ENCODE measurements at places on chromosomes 6 and 20.

GRCh38 chr6:88764081-88764480 is 199.3 kb downstream of the RNGTT start:
- H3K36me3 ChIP-seq: no peaks in the 10 kb centered on the region
- H3K27me3 ChIP-seq: no peaks in the 10 kb centered on the region
- H3K27ac ChIP-seq: no peak overlapping the region
- no peak overlapping the region for H3K4me3 ChIP-seq

- no peak overlapping the region for H3K27ac ChIP-seq
- no peaks in the 10 kb centered on the region for H3K27me3 ChIP-seq
- no peaks in the 10 kb centered on the region for H3K4me1 ChIP-seq
- DNase-seq: no peak
- no peaks in the 10 kb centered on the region for H3K36me3 ChIP-seq
These were observed 52.0 kb downstream of the NHLRC1 start for GRCh38 chr6:18070486-18070885.

DNA sequence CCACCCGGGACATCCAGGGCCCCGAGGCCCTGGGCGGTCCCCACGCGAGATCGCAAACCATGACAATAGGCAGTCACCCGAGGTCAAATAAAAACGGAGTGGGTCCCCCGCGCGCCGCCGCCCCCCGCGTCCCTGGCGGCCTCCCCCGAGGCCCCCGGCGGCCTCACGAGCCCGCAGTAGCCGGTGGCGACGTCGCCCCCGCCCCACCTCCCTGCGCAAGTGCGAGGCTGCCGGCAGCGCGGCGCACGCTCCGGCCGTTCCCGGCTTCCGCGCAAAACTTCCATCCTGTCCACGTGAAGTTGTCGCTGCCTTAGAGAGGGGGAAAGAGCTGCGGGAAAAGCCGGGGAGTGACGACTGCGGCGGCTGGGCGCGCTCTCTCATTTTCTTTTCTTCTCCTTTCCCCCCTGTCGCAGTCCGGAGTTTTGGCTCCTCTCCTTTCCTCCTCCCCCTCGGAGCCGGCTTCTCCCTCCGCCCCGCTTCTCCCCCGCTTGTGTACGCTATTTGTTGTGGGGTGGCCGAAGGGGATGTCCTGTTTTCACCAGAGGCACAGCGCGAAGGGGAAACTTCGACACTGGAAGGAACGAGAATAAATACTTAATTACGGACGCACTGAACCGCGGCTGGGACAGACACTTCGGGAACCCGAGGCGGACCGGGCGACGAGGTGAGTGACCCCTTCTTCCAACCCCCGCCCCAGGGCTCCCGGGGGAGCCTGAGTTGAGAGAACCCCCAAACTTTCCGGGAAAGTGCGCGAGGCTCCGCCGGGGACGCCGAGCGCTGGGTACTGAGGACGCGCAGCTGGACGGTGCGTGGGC is at the start of gene EYA4:
EYA4 (plus strand) TSS at position 272 of the 815 bp plus-strand sequence. CDS start 33,424 bp downstream, outside the sequence.
- H3K4me1 ChIP-seq: no peaks in the 10 kb centered on the region
- peak; percentile 45 for DNase-seq
- H3K27ac ChIP-seq: peak within 1 kb of the TSS; percentile 87
- no peaks in the 10 kb centered on the region for H3K27me3 ChIP-seq

DNA sequence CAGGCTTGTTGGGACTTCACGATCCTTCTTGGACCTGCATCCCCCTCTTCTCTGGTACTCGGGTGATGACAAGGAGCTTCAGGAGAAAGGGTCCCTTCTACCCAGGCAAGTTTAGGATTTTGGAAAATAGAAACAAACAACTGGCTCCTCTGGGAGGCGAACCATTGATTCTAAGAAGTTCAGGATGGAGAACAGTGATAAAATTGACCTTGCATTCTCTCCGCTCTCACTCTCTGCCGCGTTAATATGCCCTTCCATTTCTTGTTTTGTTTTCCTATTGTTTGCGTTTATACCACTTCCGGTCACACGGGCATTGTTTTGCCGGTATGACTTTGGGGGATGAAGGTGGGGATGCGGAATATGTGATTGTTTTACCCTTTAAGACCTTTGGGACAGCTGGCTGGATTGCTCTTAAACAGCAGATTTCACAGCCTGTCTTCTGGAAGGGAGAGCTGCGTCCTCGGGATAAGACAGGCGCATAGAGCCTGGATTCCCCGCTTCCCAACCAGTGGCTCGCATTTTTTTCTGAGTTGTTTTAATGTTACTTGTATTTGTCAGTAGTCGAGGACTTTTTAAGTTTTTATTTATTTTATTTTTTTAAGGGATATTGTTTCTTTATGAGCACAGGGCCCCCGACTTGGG is 144.3 kb upstream of the ZNF184 start:
- H3K4me1 ChIP-seq: no peaks in the 10 kb centered on the region
- no peaks in the 10 kb centered on the region for H3K27me3 ChIP-seq
- H3K27ac ChIP-seq: no peak overlapping the region
- no peak for DNase-seq
- H3K4me3 ChIP-seq: no peak overlapping the region

DNA sequence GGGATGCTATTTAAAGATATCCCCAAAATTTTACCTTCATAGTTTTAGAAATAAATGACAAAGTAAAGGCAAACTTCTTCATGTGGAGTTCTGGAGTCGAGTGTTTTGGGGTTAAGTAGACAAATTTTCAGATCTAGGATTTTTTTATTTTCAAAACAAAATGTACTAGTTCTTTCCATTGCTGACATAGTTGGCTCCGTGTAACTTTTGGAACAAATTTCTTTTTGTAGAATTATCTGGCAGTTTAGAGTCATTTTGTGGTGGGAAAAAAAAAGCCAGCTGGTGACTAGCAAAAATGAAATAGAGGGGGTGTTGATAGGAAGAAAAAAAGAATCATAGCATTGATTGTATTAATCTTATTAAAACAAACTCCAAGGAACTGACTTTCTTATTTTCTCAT is 131.6 kb upstream of the TCF21 start:
- H3K36me3 ChIP-seq: no peaks in the 10 kb centered on the region
- no peak overlapping the region for H3K4me3 ChIP-seq
- H3K27ac ChIP-seq: no peak overlapping the region
- no peaks in the 10 kb centered on the region for H3K4me1 ChIP-seq
- no peaks in the 10 kb centered on the region for H3K27me3 ChIP-seq

- no peaks in the 10 kb centered on the region for H3K4me1 ChIP-seq
- H3K27me3 ChIP-seq: no peaks in the 10 kb centered on the region
These were observed 41.2 kb upstream of the ASIP start for GRCh38 chr20:34200023-34200422.

DNA sequence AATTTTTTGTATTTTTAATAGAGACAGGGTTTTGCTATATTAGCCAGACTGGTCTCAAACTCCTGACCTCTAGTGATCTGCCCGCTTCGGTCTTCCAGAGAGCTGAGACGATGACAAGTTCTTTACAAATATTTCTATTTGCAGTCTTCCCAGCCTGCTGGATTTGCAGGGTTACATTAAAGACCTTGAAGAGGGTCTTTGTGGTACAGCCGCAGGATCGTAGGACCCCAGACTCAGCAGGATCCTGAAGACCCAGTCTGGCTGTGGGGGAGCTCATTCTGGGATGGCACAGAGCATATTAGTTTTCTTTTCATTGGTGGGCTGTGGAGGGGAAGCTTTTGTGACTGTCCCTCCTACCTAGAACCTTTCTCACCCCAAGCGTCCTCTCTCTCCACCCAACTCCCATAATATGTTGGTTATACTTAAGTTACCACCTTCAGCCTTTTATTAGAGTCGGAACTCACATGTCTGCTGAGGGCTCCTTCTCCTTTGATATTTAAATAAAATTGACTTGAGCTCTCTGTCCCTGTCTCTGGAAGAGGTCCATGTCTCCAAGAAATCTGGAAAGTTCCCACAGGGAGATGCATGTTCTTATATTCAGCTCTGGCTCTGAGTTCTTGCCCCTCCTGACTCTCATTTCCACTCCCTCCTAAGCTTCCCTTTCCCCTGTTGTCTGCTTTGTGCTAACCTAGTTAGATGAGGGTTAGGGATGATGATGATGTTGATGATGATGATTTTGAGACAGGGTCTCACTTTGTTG is 72.0 kb downstream of the TIAM2 start:
- no peaks in the 10 kb centered on the region for H3K36me3 ChIP-seq
- no peaks in the 10 kb centered on the region for H3K4me1 ChIP-seq
- no peak for DNase-seq
- H3K27ac ChIP-seq: no peak overlapping the region

Measured in MM.1S (cell line).